ENCODE measurements at places on chromosomes 12 and 14.

DNA sequence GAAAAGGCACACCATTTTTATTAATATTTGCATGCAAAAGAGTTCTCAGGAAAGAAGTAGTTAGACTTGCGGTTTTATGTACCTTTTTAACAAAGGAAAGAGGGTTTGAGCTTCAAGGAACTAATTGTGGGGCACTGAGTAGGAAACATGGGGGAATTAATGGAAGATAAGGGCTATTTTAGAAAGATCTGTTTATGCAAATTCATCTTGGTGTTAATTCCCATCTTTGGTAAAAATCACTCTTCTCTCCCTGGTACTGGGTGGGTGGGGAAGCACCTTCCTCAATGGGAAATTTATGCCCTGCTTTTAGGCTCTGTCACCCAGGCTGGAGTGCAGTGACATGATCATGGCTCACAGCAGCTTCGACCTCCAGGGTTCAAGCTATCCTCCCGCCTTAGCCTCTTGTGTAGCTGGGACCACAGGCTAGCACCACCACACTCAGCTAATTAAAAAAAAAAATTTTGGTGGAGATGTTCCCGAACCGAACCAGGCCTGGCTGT, 30.1 kb upstream of the RESF1 start:
- no peak for DNase-seq

GRCh38 chr14:72649603-72650227, 244.2 kb downstream of the DPF3 start:
- DNase-seq = no peak

DNA sequence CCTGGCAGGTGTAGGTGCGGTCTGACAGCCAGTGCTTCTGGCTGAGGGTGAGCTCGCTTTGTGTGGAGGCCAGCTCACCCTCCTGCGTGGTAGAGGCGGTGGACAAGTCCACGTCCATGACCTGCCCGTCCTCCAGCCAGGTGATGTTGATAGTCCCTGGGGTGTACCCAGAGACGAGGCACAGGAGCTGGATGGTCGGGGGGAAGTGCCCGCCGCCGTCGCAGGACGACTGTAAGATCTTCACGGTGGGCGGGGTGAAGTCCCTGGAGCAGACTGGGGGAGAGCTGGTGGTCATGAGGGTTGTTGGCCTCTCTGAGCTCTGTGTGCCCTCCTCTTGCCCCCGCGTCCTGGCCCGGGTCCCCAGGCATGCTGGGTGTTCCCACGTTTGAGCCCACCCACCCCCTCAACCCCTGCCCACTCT, 74.6 kb downstream of the TMEM121 start:
- no peak for DNase-seq

DNA sequence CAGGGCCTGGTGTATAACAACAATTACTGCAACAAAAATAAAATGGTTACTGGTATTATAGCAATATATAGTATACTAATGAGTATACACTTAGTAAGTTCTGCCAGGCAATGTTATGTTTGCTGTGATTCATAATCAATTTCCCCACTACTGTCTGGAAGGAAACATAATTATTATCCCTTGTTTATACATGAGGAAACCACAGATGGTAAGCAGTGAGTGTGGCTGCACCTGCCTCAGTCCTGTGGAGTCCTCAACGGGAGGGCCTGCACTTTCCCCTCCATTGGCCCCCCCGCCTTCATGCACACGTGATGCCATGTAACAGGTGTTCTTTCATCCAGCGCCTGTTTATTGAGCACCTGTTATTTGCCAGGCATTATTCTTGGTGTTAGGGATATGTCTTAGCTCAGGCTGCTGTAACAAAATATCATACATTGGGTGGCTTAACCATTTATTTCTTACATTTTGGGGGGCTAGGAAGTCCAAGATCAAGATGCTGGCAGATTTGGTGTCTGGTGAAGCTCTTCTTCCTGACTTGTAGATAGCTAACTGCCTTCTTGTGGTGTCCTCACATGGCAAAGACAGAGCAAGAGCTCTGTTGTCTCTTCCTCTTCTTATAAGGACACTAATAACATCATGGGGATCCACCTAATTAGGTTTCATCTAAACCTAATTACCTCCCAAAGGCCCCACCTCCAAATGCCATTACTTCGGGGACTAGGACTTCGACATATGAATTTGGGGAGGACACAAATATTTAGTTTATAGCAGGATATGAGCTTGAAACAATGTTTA, 59.5 kb upstream of the CHGA start:
- DNase-seq = no peak

DNA sequence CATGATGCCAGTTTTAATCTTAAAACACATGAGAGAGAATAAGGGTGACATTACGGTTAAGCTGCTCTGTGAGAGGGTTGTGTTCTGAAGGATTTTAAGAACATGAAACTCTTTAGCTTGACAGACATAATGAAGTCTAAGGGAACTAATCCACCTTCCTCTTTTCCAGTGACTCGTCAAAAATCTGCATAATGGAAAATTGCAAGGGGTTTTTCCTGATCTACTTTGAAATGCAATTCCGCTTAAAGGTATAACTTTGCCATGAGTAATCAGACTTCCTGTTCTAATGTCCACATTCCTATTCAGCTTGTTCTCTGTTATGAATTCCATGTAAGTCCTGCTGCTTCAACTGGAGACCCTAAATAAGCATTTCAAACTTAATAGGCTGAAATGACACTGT, at the start of gene ZNF705A:
ZNF705A (plus strand) TSS at position 171 of the 400 bp plus-strand sequence. CDS start 15,611 bp downstream, outside the sequence.
- DNase-seq = no peak

DNA sequence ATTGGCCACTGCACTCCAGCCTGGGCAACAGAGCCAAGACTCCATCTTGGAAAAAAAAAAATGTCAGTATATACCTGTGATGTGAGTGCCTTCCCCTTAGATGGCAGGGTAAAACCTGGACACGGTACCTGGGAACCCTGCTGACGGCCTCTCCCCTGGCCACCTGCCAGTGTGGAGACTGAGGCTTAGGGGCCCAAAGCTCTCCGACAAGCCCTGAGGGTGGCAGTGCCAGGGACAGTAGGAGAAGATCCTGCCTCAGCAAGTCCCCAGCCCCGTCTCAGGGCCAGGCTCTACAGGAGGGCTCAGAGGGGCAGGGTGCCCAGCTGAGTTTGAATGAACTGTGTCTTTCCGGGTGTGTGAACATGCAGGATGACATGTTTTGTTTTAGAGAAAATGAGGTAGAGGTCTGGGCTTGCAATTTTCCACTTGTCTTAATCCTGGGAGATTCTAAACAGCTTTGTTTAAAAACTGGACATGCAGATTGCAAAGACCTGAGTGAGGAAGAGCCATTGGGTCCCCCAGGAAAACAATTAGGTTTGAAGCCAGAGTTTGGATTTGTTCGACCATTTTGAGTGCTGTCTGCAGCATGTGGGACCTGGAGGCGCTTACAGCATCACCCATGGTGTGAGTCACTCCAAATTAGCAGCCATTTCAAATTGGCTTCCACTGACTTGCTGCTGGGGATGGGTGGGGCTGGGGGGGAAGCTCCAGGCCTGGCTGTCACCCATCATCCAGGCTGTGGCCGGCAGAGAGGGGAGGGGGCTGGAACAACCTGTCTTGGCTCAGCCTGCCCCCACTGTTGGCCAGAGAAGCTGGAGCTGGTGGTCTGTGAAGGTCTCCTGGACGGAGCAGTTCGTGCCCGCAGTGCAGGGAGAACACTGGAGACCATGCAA, 10.8 kb downstream of the TSPAN9 start:
- no peak for DNase-seq

DNA sequence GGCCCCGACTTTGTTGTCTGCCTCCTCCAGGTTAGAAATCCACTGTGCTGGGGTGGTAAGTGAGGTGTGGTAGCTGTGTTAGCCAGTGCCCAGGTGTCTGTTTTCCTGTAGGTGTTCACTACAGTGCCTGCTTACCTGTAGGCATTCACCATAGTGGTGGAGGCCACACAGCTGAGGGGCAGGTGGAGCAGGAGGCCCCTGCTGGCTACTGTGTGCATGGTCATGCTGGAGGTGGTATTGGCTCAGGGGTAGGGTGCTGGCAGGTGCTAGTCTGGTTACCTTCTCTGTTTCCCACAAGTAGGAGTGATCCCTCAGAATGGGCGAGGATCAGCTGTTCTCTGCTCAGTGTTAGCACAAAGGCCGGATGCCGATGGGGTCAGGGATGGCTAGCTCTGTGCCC, 217.3 kb downstream of the SYT10 start:
- no peak for DNase-seq

Measured in heart right ventricle (tissue), 16 donors.